Body of pancreas (tissue), 4 donors: ENCODE measurements at places on chromosomes 5 and 9.

GRCh38 chr5:170307575-170308465, 10.2 kb upstream of the LCP2 start:
- DNase-seq: no peak

- no peak for DNase-seq
These were observed 49.8 kb downstream of the PRRT1B start for GRCh38 chr9:131594906-131595665.

DNA sequence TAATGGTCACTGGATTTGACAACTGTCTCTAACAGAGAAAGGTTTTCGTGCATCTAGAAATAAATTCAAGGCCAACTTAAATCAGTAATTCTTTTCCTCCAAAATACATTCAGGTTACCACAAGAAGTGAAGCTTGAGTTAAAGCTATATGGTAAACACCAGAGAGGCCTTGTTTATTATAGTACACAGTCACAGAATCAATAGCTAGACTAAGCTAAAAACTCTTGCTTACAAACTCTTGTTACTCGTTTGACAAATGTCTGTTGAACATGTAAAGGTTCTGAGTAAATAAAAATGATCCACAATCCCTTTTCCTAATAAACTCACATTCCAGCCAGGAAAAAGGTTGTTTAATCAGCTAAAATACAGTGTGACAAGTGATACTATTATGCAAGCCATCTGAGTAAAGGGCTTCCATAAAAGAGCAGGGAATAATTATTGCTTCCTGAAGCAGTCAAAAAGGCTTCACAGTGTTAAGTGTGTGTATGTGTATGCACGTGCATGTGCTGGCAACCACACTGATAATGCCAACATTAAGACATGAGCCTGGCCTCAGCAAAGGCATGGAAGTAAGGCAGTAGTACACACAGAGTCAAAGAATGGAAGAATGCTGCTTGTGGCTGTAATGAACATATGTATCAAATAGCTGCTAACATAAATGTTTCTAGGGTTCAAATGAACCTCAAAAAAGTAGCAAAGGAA, 12.8 kb downstream of the PTAR1 start:
- no peak for DNase-seq

GRCh38 chr5:141635646-141636045, 1.0 kb downstream of the HDAC3 start:
- no peak for DNase-seq

GRCh38 chr9:79526149-79526672, 45.6 kb upstream of the TLE4 start:
- no peak for DNase-seq

- no peak for DNase-seq
These were observed 5.0 kb downstream of the P4HA2 start for GRCh38 chr5:132222649-132223038.

DNA sequence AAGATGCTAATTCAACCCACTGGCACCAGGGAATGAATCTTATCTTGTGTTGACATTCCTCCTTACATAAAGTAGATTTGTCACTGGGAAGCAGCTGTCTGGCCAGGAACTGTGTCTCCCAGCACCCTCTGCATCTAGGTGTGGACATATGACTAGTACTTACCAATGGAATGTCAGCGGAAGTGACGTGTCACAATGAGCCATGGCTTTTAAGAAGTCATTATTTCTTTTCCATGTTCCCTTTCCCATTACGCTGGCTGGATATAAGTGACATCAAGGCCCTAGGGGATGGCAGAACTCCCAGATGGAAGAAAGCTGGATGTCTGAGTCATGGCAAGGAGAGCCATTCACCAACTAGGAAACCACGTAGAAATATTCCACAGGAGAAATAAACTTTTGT, 84.7 kb upstream of the MAST4 start:
- DNase-seq: no peak

GRCh38 chr9:71619926-71620325, 148.4 kb downstream of the CEMIP2 start:
- no peak for DNase-seq

DNA sequence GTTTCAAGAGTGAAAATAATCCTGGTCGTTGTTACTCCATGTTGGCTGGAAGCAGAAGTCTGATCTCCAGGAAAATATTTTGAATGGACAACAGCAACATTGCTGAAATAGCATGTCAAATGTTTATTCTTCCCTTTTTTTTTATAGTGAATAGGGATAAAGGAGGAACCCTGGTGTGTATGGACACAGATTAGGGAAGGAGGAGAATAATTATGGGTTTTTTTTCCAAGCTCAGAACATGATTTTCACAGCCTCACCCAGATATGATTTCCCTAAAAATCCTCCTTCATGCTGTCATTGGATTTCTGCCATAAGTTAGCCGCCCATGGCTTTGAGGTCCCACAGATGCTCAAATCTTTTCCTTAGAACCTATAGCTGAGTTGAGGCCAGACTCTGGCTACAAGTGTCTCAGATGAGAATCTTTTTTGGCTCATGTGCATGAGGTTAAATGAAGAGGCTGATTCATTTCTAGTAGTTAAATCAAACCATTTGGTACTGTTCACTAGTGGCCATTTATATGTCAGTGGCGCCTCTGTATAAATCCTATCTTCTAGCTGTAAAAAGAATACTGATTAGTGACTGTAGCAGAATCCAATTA, 65.5 kb upstream of the LIFR start:
- DNase-seq: no peak

DNA sequence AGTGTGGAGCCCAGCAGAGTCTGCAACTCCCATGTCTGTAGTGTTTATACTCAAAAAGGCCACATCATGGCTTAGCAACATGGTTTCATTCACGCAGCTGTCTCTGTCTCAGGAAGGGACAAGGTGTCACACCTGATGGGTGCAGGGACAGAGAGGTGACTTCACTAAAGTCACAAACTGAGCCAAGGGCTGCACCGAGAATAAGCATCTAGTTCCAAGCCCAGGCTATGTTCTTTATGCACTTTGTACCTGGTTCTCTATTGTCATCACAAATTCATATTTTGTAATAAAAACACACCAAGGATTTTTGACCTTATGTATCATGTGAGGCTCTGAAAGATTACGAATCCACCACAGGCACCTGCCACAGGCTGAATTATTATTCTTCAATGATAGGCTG, 64.9 kb upstream of the STK32A start:
- DNase-seq: no peak

DNA sequence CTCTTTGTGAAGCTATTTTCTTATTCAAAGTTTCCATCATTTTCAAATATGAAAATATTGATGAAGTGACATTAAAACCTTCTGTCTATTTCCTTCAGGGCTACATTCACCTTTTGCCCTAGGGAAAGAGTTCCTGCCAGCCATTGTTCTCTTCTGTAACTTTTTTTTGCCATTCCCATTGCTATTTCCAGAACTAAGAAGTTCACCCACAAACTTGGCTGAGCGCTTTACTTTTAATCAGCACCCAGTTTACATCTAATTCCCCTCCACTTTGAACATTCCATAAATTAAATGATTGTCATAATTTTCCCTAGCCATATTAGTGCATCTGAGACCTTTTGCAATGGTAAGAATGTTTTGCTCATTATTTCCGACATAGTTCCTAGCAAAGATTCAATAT, 4.4 kb downstream of the IL33 start:
- no peak for DNase-seq

GRCh38 chr5:66113160-66113559, 30.9 kb upstream of the SREK1 start:
- DNase-seq: no peak

DNA sequence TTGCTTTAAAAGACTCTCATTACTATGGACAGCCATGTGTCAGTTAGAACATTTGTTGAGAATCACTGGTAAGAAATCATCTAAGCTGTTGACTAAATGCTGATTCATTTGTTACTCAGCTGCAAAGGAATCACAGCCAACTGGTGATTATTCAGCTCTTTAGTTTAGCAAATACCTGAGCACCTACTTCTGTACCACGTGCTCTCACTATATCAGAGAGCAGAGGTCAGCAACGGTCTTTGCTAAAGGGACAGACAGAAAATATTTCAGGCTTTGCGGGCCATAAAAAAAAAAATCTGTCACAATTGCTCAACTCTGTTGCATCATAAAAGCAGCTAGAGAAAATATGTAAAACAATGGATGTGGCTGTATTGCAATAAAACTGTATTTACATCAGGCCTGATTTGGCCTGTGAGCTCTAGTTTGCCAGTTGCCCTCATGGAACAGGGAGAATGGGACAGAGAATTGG, 377.6 kb downstream of the DNAH5 start:
- no peak for DNase-seq

GRCh38 chr9:1941989-1942388, 73.2 kb upstream of the SMARCA2 start:
- DNase-seq: no peak

DNA sequence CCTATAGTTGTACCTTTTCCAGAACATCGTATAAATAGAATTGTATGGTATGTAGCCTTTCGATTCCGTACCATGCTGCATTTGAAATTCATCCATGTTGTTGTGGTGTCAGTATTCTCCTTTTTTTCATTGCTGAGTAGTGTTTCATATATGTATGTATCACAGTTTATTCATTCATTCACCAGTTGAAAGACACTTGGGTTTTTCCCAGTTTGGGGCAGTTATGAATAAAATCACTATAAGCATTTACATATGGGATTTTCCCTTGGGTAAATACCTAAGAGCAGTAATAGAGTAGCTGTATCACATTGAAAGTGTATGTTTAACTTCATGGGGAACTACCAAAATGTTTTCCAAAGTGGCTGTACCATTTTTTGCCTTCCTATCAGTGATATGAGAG, 16.1 kb upstream of the FKTN start:
- DNase-seq: no peak

DNA sequence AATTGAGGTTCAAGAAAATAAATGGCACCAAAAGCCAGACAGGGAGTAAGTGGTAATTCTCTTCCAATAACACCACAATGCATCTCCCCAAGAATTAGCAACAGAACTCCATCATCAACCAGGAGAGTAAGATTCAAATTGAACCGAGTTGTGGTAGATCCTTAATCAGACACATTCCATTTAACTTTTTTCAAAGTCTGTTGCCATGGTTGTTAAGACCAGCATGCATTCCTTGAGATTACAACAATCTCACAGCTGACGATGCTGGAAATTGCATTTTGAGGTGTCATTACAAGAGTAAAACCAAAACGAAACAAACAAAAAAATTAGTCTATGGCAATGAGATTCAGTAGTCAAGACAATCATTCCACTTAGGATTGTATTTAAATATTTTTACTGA, 78.9 kb upstream of the ZNF462 start:
- no peak for DNase-seq

- DNase-seq: no peak
These were observed 28.0 kb upstream of the SH3RF2 start for GRCh38 chr5:145908206-145908960.

- no peak for DNase-seq
These were observed 60.8 kb downstream of the MEGF10 start for GRCh38 chr5:127351418-127351817.

DNA sequence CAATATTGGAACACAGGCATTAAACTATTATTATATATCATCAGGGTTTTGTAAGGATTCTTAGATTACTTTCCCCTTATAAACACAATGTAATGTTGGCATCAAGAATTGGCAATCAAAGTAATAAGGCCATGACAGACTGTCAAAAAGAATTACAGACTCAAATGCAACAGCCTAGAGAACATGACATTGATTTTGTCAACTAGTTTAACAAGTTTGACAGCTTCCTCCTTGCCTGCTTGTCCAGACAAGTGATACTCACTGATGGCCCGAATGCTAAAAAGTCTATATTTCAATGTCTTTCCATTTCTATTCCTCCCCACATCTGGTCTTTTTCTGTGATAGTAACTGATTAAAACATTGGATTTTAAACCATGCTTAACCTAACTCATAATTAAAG, 6.4 kb upstream of the ANKRD31 start:
- DNase-seq: no peak

DNA sequence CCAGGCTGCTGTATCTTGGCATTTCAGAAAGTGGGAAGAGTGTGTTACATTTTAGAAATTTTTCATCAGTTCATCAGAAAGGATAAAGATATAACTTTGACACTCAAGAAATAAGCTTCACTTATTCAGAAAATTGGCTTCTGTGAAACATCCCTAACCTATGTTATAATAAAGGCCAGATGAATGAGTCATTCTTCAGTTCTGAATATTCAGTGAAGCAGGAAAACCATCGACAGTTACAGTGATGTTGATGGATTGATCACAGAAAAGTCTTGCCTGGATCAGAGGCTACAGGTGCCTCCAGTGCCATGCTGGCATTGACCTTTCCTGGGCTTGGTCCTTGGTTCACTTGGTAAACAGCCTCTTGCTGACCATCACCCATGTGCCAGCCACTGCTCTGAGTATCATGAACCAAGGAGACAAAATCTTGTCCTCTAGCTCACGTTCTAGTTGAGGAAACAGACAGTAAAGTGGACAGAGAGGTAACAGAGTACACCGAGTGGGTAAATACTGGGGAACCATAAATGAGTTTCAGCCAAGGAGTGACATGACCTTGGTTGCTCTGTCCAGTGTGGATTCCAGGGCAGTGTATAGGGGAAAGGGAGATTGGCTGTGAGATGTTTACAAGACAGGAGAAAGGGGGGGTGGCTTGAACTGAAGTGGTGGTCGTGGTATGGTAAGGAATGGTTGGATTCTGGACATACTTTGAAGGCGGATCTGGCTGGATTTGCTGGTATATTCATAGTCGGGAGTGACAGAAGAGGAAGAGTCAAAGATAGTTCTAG, 98.6 kb downstream of the AMBP start:
- no peak for DNase-seq
